ENCODE measurements at places on chromosomes 12 and 14.
A peak's percentile ranks its signal among the peaks of the same experiment; 100 is the strongest.

DNA sequence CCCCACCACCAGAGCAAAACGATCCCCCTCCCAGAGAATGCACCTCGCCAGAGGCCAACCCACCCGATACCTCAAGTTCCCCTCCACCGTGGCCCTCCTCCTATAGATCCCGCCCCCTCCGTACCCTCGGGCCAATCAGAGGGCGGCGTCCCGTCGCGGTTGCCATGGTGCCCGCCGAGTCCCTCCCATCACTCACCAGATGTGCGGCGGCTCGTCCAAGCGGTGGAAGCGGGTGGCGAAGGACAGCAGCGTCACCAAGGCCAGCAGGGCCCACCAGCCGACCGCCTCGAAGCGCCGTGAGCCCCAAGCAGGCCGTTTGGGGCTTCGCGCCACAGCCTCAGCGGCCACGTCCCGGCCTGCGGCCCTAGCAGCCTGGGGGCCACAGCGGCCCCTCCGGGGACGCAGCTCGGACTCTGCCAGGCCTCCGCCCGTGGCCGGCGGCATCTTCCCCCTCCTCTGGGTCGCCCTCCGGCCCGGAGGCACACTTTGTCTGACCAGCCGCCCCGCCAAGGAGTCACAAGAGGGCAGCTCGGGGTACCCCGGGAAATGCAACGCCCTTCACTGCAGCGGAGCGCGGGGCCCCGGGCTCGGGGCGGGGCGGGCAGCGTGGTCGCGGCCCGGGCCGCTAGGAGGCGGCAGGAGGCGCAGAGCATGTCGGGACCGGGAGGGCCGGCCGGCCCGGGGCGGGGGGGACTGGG, at the start of gene POMT2:
TSS of gene POMT2 (minus strand) at position 646 of the 698 bp plus-strand sequence. CDS start at position 444, 202 bp downstream.
- DNase-seq: peak; percentile 59

DNA sequence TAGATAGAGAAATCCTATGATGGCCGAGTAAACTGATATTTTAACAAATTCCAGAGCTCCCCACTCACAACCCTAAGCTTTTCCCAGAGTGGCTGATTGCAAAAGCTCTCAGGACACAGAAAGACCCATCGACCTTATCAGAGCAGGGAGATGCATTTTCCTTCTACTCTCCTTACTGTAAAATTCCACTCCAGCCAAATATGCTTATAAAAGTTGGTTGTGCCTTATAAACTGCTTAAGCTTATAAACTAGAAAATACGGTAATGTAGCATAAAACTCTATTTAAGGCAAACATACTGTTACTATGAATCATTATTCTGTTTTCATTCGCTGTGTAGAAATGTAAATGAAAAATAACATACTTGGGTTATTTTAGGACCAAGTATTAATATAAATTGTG, 41.6 kb upstream of the TRHDE start:
- DNase-seq: no peak

- no peak for DNase-seq
Observed at GRCh38 chr14:104367866-104368750, 211.5 kb upstream of the C14orf180 start.

GRCh38 chr12:68557011-68557730, 53.5 kb upstream of the RAP1B start:
- DNase-seq: no peak

GRCh38 chr12:88067301-88067700, 38.1 kb upstream of the C12orf50 start:
- no peak for DNase-seq
